ENCODE measurements at places on chromosomes 6 and 20.

- DNase-seq = no peak
Measured at GRCh38 chr6:132484680-132485018, 28.3 kb downstream of the STX7 start.

GRCh38 chr20:709423-709822, 33.8 kb upstream of the SCRT2 start:
- no peak for DNase-seq

DNA sequence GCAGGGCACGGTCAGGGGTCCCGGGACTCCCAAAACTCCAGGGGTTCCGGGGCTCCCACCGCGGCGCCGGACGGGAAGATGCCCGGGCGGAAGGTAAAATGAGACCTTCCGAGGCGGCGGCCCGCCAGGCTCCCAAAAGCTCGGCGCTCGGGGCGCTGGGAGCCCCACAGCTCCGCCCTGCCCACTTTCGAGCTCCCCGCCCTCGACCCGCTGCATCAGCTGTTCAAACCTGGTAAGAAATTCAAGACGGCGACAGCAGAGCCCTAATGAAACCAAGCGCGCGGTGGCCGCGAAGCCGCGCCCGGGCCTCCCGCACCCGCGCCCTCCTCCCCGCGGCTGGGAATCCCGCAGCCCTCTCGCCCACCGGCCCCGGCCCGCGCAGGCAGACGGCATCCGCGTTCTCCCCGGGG, 369 bp downstream of the SLC4A11 start:
- peak; percentile 83 for DNase-seq

- DNase-seq = no peak
Measured at GRCh38 chr6:52512199-52512598, 64.7 kb downstream of the TRAM2 start.

GRCh38 chr6:28330041-28330440, 5.9 kb downstream of the ZSCAN31 start:
- DNase-seq = no peak

DNA sequence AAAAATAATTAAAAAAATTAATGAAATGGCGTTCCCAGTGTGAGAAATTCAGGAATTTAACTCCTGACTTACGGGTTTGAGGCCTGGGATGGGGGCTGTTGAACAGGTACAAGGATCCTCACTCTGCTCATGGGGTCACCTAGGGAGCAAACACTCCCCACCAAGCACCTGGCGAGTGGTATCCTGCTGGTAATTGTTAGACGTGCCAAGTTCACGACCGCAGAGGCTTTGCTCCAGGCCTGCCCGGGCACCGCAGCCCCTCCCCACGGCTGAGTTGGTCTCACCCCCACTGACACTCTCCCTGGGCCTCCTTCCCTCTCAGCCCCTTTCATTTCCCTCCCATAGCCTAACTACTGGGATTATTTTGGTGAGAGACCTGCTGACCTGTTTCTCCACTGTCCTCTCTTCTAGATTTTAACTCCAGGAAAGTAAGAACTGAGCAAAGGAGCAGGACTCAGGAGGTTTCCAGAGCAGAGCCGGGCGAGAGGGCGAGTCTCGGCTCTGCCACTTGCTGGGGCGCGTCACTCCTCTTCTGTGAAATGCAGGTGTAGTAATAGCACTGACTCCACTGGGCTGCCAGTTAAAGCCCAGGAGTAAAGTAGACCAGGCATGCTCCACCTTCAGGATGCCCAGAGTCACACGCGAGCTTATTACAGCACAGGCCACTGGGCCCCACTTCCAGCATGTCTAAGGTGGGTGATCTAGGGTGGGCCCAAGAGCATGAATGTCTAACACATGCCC, 22.8 kb downstream of the BMP7 start:
- no peak for DNase-seq

DNA sequence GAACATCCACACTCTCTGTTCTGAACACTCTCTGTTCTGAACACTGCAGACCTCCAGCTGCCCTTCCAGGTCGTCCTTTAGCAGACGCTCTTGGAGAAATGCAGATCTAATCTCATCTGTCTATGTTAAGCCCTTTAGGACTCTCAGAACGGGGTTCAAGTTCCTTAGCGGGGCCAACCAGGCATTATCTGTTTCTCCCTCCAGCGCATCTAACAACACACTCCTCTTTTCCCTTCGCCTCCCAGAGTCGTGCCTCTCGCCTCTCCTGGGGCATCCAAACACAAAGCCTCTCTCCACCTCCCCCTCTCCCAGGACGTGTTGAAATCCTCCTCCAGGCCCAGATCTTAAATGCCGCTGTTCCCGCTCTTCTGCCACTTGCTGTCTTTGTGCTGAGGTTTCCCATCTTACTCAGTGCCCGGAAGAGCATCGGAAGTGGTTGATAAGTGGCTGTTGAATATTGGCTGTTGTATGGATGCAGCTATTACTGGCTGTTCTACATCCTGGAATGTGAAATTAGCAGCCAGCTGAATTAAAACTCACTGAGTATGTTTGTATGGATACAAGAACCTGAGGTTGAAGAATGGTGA, 108.4 kb upstream of the GGTLC1 start:
- DNase-seq = no peak

GRCh38 chr6:8588176-8588575, 152.8 kb upstream of the SLC35B3 start:
- no peak for DNase-seq

DNA sequence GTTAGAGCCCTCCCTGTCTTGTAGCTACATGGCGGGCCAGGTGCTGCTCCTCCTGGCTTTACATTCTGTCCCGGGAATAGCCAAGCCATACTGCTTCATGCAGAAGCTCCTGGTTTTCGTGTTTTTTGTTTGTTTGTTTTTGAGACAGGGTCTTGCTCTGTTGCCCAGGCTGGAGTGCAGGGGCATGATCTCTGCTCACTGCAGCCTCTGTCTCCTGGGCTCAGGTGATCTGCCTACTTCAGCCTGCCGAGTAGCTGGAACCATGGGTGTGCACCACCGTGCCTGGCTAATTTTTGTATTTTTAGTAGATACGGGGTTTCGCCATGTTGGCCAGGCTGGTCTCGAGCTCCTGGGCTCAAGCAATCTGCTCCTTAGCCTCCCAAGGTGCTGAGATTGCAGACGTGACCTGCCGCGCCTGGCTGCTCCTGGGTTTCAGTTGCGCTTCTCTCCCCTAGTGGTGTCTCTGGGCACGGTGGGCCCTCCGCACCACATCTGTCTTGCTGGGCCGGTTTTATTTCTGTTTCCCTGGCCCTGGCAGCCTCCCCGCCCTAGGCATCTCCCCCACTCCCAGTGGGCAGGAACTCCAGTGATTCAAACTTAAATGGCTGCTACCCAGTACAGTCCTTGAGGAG, 12.9 kb downstream of the CDYL start:
- peak; percentile 53 for DNase-seq

DNA sequence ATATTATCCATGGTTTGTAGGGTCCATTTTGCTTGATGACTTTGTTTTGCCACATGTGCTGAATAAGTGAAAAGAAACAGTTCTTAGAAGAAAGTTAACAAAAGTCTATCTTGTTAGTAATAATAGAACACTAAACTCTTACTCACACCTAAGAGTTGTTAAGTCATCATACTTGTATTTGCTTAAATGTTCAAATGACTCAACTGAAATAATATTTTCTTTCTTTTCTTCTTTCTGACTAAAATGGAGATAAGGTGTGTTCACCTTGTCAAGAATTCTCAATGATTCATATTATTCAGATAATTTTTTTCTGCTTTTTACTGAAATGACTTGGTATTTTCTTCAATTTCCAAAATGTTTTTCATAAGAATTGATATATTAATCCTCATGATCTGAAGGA, 327.2 kb downstream of the HTR1B start:
- no peak for DNase-seq

DNA sequence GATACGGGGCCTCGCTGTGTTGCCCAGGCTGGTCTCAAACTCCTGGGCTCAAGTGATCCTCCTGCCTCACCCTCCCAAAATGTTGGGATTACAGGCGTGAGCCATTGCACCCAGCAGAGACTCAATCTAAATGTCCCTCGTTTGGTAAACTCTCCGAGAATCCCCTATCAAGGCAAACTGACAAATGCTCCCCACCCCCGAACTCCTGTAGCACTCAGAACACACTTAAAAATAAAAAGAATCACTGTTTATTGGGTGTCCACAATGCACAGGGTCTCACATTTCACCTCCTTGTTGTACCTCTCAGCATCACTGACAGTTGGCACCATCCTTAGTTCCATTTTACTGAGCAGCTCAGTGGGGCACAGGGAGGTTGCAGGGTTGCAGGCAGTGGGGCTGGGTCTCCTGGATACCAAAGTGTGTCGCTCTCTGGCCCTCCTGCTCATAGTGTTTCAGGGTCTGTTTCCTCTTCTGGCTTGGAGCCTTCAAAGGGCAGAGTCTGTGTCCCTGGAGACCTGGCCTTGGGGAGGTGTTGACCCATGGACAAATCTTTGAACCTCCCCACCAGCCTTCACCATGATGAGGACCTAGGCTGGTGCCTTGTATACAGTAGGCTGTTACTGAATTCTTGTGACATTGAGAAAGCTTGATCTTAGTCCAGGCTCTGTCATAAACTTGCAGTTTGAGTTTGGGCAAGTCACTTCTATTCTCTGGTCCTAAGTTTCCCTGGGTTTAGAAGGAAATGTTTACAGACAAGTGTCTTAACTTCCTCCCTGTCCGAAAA, 8.5 kb upstream of the SRC start:
- DNase-seq = no peak

DNA sequence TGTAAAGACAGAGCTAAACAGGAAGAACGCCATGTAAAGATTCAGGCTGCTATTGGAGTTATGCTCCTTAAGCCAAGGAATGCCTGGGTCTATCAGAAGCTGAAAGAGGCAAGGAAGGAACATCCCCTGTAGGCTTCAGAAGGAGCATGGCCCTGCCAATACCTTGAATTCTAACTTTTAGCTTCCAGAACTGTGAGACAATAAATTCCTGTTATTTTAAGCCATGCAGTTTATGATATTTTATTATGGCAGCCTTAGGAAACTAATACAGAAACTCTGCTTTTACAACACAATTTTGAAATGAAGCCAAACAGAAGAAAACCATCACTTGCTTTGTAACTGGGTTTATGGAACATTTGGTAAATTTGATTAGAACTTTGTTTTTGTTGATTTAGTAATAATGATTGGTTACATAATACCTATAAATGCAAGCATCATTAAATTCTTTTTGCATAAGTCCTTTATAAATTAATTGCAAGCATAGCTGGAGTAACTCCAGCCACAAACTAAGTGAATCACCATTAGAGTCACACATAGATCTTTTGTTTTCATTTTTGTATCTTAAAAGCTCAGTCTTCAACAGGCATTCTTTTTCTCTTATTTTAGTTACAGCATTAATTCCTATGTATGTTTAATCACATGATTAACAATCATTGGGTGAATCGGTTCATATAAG, 33.5 kb upstream of the TSPYL1 start:
- DNase-seq = no peak

GRCh38 chr6:152461556-152461955, 175.6 kb downstream of the SYNE1 start:
- no peak for DNase-seq

GRCh38 chr6:139846538-139847456, 472.3 kb upstream of the CITED2 start:
- no peak for DNase-seq

- DNase-seq = peak; percentile 13
Measured at GRCh38 chr20:24695529-24696225, 226.2 kb downstream of the SYNDIG1 start.

- no peak for DNase-seq
Measured at GRCh38 chr20:4717816-4718570, 3.7 kb upstream of the PRND start.

DNA sequence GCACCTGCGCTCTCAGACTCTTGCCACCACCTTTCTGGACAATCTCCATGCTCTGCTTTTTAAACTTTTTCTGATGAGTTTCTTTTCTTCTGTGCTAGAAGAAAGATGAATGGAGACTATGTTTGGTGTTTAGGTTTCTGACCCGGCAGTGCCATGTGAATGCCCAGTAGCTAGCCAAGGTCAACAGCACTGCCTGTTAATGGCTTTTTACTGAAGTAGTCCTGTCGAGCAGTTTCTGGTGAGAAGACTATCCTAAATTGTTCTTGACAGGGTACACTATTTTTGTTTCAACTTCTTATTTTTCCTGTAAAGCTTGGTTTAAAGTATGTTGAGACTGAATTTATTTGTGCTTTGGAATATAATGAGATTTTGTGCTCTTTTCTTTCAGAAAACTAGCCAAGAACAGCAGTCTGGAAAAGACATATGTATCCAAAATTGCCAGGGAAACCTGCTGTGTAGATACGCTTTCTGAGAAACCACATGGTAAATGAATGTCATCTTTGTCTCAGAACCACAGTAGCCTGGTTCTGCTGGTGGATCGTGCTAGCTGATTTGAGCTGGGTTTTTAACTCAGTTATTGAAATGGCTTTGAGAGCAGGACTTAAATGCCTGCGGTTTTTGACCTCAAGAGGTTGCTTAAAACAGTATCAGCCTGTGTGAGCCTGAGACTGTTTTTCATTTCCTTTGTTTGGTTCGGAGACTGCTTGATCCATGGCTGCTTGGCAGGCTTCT, 48.1 kb downstream of the KCNS1 start:
- peak; percentile 43 for DNase-seq

GRCh38 chr20:41935259-41935791, 317.1 kb upstream of the CHD6 start:
- no peak for DNase-seq

DNA sequence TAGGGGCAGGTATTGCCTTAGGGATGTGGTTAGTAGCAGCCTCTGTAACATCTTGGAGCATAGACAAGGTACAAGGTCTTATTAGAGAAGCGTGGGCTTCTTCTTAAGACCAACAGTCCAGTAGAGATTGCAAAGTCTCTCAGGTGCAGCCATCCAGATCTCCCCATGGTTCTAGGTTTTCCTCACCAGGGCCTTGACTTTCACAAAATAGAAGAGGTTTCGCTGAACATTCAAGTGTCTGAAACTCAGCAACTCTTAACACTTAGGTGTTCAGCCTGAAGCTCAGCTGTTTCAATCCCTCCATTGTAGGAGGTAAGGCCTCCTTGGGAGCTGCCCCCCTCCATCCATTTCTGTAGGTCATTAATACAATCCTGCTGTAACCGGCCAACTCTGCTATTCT, 44.4 kb downstream of the GOPC start:
- no peak for DNase-seq

GRCh38 chr20:34369265-34369664, 6.2 kb downstream of the ITCH start:
- DNase-seq = no peak

DNA sequence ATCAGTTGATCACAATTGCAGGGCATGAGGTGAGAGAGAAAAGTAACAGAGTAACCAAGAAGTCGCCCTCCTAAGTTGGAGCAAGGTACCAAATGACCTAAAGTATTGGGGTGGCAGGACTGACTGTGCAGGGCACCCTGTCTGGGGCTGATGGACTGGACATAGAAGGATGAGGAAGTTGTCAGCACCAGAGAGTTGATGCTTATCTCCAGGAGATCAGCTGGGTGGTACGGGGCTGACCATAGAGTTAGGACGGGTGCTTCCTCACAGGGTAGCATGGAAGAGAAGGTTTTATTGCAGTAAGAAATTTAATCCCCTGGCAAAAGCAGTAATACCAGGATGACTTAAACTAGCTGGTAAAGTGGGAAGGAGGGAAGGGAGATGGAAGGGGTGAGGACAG, 66.7 kb downstream of the TMEM170B start:
- no peak for DNase-seq

DNA sequence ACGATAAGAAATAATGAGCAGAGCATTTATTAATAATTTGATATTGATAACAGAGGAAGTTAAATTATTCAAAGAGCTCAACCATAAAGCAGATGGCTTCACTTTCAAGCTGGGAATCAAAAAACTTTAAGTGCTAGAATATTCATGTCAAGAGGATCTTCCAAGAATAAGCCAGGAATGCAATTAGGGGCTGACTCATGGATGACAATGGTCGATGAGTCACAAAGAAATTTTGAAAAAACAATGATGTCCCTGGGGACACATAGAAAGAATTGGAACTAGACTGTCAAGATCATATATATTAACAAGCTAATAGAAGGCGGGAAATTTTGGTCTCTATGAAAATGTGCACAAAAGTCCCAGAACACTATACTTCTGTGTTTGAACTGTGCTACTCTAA, 304.1 kb downstream of the LAMA2 start:
- DNase-seq = no peak

Data from GM13976 (cell line).